ENCODE measurements at places on chromosomes 11 and 22. TPM values are rescaled to one million over a fixed set of nuclear protein-coding genes. Genes with fewer than 3 reads are reported as not detected.

Gene RAB36
- 1.0 TPM for total RNA-seq

Gene CST6
- total RNA-seq = 0.11 TPM

Gene MS4A15
- not detected for total RNA-seq

Gene SAMM50
- 37.7 TPM for total RNA-seq

Gene PNPLA3
- total RNA-seq = 0.33 TPM

Gene MMP8
- total RNA-seq = not detected

Gene DCDC1
- total RNA-seq = under 0.01 TPM

Gene NDUFV1
- total RNA-seq = 130 TPM

Gene CFAP300
- total RNA-seq = not detected

Gene TNNI2
- not detected for total RNA-seq

Gene CEND1
- 0.09 TPM for total RNA-seq

Gene OMP
- total RNA-seq = not detected

Gene OR4D5
- not detected for total RNA-seq

Gene HBB
- total RNA-seq = not detected

Gene OR52H1
- total RNA-seq = 0.09 TPM

Gene GDPD4
- total RNA-seq = not detected

Gene CARD10
- 70.0 TPM for total RNA-seq

Gene RASGRP2
- 3.4 TPM for total RNA-seq

Gene SYCE3
- not detected for total RNA-seq

Gene SLC22A9
- total RNA-seq = not detected
